Prostate gland (tissue), 2 donors: ENCODE measurements at places on chromosomes 5 and 9.

DNA sequence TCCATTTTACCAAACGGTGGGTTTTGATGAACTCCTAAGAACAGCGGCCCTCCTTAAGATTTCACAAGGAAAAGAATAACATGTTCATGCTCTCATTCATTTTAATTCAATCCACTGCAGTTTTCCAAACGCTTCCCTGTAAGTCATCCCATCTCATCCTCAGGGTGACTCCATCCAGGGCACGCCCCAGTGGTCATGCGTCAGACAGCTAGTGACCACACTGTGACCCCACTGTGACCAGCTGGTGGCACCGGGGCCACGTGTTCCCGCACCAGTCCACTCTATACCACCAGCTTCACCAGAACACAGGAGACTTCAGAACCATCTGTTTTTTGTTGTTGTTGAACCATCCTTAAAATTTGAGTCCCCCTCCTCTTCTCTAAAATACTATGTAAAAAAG lies 14.3 kb downstream of the ATPSCKMT start:
- no peak for DNase-seq

DNA sequence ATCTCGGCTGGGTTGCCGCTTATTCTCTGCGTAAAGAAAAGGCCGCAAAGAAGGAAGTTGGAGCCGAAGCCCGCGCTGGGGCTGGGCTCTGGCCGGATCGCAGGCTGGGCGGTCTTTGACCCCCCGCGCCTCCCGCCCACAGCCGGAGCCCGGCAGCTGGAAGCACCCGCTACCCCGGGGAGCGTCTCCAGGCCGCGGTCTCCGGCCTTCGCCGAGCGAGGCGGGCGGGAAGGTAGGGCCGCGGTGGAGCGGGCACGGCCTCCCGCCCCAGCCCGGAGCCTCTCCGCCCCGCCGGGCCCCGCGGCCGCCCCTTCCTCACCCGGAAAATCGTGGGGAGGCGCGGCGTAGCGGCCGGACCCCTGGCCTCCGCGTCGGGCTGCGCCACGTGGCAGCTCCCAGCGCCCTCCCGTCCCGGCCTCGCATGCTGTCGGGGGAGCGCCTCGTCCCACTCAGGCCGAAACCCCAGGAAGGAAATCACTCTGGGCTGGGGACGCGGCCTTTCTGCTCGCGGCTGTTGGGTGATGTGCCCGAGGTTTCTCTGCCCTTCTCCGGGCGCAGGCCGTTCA lies 12.0 kb downstream of the FOXD1 start:
- no peak for DNase-seq

DNA sequence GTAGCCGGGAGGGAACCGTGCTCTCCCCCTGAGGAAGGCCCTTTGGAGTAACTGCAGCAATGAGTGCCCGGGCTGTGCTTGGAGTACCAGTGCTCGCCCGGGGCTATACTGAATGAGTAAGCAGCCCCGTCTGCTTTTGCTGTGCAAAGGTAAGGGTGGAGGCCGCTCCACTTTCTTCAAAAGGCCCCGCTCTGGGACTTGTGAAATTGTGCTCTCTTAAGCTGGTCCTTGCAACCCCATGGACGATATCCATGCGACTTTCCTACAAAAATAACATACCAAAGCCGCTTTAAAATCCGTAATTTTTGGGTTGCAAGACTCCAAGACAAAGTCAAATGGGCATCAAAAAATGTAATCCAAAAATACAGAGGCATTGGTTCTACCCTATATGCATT lies 578 bp upstream of the TNFAIP8 start:
- no peak for DNase-seq

DNA sequence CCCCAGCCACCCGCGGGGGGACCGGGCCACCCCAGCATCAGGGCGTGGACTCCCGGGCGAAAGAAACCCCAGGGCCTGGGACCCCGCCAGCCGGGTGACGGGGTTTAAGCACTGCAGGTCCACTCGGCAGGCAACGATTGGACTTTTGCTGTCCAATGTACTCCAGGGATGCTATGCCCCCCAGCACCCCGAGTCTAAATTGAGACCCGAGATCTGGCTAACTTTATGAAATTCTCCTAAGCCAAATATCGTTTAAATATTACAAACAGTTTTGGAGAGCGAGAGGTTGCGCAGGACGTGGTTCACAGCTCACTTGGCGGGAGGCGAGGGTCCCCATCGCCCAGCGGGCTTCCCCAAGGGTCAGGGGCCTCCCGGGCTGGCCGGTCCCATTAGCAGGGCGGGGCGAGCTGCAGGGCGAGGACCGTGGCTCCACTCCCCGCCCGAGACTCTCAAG lies 384 bp upstream of the MRPS2 start:
- no peak for DNase-seq
